ENCODE measurements at places on chromosomes 12 and 14.

GRCh38 chr12:23193552-23193951 is 568.6 kb downstream of the ETNK1 start:
- DNase-seq, result no peak

DNA sequence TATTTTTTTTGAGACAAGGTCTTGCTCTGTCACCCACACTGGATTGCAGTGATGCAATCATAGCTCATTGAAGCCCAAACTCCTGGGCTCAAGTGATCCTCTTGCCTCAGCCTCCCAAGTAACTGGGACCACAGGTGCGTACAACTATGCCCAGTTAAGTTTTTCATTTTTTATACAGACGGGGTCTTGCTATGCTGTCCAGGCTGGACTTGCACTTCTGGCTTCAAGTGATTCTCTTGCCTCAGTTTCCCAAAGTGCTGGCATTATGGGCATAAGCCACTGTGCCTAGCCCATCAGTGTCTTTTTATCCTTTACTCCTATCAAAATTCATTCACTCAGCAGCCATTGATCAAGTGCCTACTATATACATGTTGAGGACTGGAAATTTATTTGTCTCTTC is 9.0 kb downstream of the PTPN11 start:
- no peak for DNase-seq

GRCh38 chr14:34616360-34616759 is 13.6 kb downstream of the SNX6 start:
- no peak for DNase-seq

DNA sequence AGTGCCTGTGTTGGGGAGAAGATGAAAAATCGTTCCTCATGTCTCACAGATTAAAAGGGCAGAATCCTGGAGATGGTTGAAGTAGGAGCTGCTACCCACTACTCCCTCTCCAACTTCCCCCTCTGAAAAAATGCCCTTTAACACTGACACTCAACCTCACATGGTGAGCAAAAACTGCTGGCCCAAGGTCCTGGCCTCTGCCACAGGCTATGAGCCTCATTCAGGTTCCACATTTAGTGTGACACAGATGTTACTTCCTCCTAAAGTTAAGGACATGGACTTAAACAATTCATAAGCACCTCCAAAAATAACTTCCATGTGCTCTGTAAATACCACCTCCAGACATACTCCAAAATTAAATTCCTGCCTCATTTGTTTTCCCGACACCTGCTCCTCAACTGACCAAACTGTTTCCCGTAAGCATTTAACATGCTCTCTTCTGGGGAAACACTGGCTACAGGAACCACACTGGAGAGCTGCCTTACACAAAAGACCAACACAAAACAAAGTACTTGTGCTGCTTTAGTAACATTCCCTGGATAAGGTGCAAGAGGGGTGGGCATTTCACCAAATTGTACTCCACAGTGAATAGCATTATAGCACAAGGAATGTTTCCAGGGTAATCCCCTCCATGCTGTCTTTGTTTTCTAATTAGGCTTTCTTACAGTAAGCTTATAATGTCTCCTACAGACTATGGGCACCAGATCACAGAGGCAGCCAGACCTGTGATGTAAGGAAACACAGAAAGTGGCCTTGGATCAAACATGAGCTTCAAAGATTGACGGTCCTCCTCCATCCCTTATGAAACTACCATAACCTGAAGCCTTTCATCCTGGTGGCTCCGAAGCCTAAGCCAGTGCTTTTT is 57.0 kb downstream of the PHLDA1 start:
- DNase-seq, result no peak

DNA sequence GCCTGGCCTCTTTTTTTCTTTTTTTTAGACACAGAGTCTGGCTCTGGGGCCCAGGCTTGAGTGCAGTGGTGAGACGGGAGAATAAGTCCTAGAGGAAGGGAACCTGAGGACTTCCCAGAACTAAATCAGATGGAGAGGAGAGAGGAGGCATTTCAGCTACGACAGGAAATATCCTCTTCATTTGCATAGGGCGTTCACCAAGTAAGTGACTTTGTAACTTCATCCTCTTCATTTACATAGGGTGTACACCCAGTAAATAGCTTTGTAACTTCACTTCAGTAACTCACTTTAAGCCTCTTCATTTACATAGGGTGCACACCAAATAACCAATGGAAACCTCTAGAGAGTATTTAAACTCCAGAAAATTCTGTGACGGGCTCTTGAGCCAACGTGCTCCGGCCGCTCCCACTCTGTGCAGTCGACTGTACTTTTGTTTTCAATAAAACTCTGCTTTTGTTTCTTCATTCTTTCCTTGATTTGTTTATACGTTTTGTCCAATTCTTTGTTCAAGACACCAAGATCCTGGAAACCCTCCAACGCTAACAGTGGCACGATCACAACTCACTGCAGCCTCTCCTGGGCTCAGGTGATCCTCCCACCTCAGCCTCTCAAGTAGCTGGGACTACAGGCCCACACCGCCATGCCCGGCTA is 21.4 kb upstream of the ANKRD9 start:
- no peak for DNase-seq

Measured in activated CD4-positive, alpha-beta T cell treated with anti-CD3 and anti-CD28 coated beads, Interleukin-2, amount 50 U/mL, for 1 hour (primary cell).